ENCODE measurements at places on chromosomes 5 and 9.

DNA sequence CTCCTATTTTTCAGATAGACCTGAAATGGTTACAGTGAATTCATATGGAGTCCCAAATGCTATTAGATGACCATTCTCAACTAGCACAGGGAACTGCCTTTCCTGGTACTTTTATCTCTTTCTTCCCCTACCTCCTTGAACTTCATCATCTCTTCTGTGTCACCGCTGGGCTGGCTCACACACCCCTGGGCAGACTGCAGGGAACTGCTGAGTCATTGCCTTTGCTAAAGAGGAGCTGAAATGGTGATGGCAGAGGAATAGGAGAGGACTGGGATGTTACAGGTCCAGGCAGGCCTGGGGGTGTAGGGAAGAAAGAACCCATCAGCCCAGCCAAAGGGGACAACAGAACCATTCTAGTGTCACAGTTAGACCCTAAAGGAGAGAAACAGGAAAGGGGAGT, 322.3 kb downstream of the ASTN2 start:
- DNase-seq = no peak

DNA sequence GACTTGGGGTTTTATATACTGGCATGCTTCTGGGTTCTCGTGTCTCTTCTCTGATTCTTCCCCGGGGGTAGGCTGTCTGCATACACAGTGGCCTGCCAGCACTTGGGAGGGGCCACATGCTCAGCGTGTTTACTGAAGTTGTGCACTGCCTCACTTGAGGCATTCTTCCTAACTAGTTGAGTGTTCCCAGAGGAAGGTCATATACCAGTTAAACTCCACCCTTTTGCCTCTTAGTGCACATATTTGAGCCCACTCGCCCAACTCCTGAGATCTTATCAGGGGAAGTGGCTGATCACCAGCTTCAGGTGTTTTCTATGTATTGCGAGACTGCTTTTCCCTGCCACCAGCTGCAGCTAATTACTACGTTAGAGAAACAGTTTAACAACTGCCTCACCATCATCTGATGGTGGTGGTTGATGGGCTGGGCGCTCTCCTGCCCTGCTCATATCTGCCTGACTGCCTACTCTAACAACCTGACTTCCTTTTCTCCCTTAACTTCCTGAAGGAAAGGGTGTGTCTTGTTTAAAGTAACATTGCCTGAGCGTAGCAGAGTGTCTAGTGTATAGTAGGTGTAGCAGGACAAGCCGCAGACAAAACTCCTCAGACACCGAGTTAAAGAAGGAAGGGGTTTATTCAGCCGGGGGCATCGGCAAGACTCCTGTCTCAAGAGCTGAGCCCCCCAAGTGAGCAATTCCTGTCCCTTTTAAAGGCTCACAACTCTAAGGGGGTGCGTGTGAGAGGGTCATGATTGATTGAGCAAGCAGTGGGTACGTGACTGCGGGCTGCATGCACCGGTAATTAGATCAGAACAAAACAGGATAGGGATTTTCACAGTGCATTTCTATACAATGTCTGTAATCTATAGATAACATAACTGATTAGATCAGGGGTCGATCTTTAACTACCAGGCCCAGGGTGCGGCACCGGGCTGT, 60.1 kb upstream of the CLINT1 start:
- DNase-seq = no peak

GRCh38 chr5:52743012-52743411, 44.7 kb upstream of the ITGA1 start:
- DNase-seq = no peak

- no peak for DNase-seq
Observed at GRCh38 chr9:107557236-107557990, 67.8 kb upstream of the KLF4 start.

- no peak for DNase-seq
Observed at GRCh38 chr5:84032324-84032723, 311.7 kb upstream of the HAPLN1 start.

DNA sequence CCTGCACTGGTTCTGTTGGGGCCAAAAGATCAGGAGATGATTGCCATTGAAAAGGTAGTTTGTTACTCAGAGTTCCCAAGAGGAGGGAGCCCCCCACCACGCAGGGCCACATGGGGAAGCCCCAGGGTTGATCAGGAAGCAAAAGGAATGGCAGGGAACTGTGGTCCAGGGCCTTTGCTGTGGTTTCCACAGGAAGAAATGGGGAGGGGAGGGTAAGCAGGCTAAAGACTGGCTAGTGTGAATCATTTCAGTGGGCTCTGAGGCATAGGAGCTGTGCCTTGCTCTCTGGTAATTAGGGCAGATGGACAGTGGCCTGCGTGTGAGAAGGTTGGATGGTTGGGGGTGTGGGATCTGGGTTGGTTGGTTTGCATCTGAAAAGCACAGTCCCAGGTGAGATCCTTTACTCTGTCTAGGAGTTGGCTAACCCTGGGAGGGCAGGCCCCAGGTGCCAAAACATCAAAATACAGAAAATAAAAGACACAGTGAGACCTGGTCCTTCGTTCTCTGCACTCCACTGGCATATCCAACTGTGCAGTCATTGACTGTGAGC, 66.1 kb downstream of the PTPDC1 start:
- DNase-seq = no peak

DNA sequence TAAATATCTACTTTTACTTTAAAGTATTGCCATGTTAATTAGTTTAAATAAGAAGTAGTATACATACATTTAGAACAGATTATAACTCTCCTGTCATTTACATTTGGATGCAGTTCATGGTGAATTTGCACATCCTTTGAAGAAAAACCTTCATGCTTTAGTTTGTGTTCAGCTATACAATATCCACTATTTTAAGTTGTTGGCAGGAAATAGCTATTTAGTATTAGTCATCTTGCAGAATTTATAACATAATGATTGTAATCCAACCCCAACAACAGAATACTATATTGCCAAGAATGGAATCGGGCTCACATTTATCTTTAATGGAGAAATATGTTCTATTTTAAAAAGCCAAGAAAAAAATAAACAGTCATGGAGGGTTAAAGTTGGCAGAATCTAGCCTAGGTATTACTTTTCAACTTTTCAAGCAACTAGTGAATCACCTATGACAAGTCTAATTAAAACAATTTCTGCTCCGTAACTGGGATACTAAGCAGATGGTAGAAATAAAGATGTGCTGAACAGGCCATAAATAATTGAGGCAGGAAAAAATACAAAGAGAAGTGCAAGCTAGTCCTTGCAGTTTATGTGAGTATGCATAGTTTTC, 1170.6 kb upstream of the NUDT12 start:
- no peak for DNase-seq

GRCh38 chr5:160001457-160001856, 7.5 kb upstream of the TTC1 start:
- DNase-seq = no peak

DNA sequence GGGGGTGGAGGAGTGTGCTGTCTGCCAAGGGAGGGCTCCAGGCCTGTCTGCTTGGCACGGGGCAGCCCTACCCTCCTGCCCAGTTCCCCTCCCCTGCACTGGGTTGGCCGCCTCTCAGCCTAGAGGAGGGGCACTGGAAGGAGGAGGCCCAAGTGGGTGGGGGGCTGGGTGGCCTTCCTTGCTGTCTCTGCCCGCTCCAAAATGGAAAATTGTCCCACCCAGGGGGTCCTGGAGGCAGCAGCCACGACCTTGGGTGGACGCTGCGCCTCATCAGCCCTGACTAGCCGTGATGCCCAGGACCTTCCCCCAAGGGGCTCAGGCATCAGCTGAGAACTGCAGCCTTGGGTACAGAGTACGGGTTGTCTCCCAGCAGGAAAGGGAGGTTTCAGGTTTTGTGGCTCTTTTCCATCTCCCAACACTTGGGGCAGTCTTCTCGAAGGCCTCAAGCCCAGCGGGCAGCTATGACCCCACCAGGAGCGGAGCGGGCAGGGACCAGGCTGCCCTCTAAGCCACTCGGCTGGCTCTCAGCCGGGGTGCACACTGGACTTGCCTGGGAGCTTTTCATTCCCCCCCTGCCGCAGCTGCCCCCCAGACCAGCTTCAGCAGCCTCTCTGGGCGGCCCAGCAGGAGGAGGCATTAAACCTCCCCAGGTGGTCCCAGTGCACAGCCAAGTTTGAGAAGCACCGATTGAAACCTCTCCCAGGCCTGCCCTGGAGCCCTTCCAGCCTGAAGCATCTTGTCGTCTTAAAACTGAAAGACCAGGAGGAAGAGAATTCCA, 20.6 kb downstream of the NTNG2 start:
- DNase-seq = no peak

Data from stimulated activated CD8-positive, alpha-beta memory T cell treated with anti-CD3 and anti-CD28 coated beads, Interleukin-4, amount 100 ng/mL, for 4 hours (primary cell).